T-helper 1 cell (primary cell): ENCODE measurements at places on chromosomes 6 and 20.

- no peak for DNase-seq
Measured at GRCh38 chr20:11569163-11569562, 348.5 kb upstream of the BTBD3 start.

DNA sequence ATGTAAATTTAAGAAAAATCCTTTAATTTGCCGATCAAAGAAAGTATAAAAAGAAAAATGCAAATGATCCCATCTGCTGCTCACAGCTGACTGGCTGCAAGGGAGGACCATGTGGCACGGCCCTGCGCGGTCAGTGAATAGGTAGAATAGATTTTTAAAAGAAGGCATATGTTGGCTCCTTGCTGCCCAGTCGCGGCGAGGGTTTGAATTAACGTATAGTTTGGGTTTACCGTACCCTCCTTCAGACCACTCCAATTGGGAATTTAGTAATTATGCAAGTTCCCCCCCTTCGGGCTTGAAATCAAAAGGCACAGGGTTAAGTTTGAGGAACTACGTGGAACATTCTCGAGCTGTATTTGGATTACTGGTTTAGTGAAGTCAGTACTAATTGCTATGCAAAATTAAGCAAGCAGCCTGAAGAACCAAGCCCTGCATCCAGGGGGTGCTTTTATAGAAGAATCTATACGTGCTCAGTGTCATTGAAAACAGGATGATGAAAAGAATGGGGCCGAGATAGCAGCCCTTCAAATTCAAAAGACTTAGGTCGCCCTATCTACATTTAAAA, 1.1 kb upstream of the BEND3 start:
- no peak for DNase-seq

DNA sequence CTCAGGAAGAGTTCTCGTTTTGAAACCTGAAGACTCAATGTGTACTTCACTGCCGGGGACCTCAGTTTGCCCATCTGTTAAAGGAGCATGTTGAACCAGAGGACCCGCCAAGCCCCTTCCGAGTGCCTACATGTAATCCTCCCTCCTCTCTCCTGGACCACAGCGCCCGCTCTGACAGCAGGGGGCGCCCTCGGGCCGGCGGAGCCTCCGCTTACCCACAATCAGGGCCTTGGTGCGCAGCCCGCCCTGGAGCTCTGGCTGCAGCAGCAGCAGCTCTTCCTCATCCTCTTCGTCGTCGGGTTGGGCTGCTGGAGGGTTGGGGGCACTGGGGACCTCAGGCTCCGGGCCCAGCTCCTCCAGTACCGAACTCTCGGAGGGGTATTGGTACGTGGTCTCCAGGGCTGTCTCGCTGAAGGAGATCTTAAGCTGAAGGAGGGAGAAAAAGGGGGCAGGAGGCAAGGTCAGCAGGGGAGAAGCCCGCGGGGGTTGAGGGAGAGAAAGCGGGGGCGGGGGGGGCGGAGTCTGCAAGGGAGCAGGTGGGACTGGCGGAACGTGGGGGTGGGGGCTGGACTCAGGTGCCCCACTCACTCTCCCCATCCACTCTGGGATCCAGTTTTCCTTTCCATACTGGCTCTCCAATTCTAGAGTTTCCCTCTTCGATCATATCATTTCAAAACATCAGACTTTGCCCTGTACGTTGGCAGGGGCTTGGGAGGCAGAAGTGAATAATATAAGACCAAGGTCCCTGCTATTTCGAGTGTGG, 6.3 kb upstream of the DHX16 start:
- peak; percentile 87 for DNase-seq

GRCh38 chr6:163531122-163531521, 116.6 kb downstream of the QKI start:
- no peak for DNase-seq

- DNase-seq: peak; percentile 40
Measured at GRCh38 chr6:46410334-46410953, 80.8 kb downstream of the RCAN2 start.

GRCh38 chr6:56475736-56476457, 166.8 kb downstream of the DST start:
- DNase-seq: no peak

DNA sequence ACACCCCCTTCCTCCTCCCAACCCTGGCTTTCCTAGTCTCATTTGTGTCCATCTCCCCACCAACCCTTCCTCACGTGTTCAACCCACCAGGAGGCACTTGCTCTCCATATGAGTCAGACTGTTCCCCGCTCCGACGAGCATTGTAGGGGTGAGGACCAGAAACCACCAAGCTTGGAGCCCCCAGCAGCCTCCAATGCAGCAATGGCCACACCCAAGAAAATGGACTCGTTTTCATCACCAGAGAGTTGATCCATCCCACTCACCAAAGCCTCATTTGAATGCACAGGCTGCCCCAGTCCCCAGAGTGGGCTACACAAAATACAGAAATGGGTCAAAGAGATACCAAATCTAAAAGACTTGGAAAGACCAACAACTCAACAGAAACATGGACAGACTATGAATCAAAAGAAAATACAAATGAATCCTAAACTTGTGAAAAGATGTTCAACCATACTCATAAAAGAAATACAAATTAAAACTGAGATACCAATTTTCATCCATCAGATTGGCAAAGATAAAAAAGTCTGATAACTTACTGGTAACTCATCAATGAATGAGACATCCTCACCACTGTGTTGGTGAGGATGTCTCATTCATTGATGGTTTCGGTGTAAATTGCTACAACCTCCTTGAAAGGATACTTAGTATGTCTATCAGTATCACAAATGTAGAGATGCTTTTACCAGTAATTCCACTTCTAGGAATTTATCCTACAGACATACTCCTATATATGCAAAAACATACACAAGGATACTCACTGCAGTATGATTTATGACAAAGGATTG, 68.1 kb downstream of the TRERF1 start:
- DNase-seq: no peak

DNA sequence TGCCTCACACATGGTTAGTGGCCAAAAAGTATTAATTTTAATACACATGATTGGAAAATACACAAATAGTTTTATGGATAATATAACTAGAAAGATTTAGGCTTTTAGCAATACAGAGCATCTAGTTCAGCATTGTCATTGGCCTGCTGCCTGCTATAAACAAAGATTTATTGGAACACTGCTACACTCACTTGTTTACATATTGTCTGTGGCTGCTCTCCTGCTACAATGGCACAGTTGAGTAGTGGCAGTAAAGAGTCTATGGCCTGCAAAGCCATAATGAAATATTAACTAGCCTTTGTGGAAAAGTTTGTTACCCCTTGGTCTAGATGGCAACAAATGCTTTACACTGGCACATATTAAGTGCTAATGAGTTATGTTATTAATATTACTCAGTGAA, 37.8 kb downstream of the ZNF451 start:
- no peak for DNase-seq

- DNase-seq: no peak
Measured at GRCh38 chr6:39887692-39888450, 46.4 kb downstream of the MOCS1 start.

- DNase-seq: no peak
Measured at GRCh38 chr6:118514689-118515088, 33.4 kb upstream of the PLN start.

GRCh38 chr20:760751-761417, 7.4 kb downstream of the SLC52A3 start:
- DNase-seq: no peak

DNA sequence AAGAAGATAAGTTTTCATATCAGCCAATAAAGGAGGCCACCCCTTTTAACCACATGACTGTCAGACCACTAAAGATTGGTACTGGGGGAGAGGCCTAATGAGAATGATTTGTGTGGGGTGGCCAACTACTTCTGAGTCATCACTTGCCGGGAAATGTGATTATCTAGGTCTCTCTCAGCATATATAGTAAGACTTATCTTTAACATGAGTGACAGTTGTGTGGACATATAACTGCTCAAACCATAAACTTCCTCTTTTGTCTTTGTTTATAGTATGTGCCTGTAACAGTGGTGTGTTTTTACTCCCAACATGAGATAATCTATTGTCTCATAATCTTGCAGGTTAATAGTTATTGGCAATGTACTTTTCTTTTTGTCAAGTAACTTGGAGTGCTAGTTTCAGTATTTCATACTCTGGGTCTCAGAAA, 312.4 kb downstream of the CDKAL1 start:
- no peak for DNase-seq

DNA sequence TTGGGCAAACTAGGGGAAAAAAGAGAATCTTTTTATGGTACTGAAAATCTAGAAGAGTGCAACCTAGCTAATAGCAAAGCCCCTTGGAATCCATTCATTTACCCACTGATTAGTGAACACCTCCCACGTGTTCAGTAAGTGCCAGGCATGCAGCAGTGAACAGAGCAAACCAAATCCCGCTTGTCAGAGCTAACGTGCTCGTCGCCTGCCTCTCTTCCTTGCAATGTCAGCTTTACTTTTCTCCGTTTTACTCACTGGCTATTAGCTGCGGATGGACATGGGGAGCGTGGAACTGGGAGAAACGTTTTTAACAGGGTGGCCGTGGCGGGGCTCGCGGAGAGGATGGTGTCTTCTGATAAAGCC, 120.4 kb downstream of the SYNDIG1 start:
- DNase-seq: no peak
